ENCODE measurements at places on chromosomes 1 and 21.

DNA sequence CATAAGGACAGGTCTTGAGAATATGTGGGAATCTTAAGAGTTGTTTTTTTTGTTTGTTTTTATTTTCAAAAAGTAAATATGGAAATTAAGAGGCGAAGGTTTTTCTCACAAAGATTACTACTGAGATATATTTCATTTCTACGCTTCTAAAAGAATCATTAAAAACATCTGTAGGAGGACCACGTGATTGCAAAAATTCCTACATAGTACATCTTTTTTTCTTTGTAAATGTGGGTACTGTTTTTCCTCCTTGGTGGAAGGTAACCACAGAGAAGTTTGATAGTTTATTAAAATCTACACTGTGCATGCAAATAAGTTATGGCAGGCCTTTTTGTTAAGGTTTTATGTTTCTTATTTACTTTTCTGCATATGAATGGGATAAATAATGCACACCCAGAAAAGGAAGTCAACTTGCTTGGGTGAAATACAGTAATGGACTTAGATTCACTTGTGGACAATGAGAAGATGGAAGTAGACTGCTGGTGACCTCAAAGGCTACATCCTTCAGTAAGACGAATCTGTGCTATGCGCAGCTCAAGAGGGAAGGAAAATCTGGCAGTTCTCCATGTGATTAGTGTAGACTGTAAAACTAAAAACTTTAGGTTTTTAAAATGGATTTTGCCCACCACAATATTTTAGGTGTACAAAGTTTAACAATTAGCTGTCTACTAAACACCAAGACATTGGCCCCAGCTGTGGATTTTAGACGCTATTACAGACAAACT is 2.0 kb downstream of the AK5 start:
- DNase-seq, result no peak

- peak; percentile 50 for DNase-seq
Observed at GRCh38 chr1:5423109-5423508, 569.1 kb downstream of the NPHP4 start.

- no peak for DNase-seq
Observed at GRCh38 chr1:182206626-182207239, 145.2 kb upstream of the ZNF648 start.

DNA sequence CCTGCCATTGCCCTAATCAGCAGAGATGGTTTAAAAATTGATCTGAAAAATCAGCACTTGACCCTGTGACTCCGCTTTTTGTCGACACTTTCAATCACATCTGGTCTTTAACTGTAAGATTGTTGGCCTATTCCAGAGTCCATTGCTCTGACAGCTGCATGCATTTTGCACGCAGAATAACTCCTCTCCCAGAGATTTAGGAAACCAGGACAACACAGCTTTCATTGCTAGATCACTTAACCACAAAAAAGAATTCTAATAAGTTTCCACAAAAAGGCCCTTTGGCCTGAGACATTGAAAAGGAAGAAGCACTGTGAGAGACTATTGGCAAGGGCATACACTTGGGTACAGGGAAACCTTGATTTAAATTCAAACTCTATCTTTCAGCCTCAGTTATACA is 373.1 kb downstream of the TGFB2 start:
- no peak for DNase-seq

DNA sequence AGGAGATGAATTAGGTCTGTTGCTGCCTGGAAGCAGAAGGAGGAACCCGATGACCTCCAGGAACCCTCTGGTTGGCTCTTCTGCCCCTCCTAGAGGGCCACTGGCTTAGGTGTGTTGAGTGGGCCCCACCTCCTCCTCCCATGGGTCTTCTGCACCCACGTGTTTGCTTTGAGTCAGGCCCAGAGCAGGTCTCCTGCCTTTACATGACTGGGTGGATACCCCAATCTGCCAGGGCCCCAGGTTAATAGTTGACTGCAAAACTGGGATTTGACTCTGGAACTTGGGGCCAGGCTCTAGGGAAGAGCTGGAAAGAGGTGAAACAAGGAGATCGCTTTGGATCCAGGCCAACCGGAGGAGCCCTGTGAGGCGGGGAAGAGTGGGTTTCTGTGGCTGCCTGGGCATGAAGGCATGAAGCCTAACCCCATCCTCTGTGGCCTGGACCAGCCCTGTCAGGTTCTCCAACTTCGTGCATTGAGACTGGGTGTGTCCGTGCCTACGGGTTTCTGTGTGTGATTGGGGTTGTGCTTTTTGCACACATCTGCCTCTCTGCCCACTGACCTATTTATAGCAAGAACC is 7.8 kb upstream of the LAD1 start:
- DNase-seq, result no peak

DNA sequence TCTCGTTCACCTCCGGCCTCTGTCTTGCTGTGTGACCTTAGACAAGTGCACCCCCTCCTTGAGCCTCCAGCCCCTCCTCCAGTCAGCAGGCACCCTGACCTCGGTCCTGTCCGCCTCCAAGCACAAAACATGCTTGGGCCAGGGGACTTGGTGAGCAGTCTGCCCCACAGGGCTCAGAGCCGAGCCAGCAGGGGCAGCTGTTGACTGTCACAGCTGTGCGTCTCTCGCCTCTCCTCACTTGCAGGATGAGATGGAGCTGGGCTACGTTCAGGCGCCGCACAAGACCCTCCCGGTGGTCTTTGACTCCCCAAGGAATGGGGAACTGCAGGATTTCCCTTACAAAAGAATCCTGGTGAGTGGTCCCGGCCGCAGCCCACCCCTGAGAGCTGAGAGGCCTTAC is 24.2 kb downstream of the PADI3 start:
- no peak for DNase-seq

DNA sequence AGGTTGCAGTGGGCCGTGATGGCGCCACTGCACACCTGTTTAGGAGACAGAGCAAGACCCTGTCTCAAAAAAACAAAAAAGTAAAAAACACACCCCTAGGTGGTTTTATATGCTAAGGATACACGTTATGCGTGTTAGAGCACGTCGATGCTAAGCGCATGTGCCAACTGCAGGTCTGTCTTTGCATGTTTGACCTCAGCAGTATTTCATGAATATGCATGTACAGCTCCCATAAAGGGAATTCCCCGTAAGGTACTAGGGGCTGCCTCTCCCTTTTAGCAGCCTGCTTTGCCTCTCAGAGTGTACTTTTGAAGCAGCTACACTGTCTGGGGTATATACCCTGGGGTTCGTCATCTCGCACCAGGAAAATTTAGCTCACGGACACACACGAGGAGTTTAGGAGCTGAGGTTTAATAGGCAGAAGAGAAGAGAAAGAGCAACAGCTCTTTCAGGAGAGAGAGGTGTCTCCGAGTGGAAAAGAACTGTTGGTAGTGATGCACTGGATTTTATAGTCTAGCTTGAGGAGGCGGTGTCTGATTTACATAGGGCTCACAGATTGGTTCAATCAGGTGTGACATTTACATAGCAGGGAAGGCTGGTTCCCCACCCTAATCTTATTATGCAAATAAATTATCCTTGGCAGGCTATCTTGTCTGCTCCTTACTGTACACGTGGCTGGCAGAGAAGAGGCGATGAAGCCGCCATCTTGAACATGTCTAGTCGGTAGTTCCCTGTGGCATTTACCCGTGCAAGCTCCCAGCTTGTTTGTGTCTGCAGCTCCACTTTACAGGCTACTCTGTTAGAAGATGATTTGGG is 4.2 kb upstream of the OTUD3 start:
- no peak for DNase-seq

DNA sequence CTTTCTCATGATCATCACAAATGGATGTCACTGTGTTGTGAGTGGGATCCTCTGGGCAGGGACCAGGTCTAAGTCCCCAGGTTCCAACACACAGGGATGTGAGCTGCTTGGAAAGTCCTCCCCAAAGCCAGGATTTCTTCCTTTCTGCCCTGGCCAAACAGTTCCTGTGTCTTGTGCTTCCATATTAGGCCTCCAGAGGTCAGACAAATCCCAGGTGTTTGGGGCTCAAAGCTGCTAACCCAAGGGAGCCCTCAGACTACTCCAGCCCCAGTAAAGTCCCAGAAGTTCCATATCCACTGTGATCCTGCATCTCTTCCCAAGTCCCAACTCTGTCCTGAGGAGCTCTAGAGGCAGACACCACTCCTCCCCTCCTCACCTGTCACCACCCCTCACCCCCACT is 27.7 kb upstream of the MAGOH start:
- DNase-seq, result no peak

GRCh38 chr1:198700016-198700392 is 61.2 kb downstream of the PTPRC start:
- DNase-seq, result no peak

DNA sequence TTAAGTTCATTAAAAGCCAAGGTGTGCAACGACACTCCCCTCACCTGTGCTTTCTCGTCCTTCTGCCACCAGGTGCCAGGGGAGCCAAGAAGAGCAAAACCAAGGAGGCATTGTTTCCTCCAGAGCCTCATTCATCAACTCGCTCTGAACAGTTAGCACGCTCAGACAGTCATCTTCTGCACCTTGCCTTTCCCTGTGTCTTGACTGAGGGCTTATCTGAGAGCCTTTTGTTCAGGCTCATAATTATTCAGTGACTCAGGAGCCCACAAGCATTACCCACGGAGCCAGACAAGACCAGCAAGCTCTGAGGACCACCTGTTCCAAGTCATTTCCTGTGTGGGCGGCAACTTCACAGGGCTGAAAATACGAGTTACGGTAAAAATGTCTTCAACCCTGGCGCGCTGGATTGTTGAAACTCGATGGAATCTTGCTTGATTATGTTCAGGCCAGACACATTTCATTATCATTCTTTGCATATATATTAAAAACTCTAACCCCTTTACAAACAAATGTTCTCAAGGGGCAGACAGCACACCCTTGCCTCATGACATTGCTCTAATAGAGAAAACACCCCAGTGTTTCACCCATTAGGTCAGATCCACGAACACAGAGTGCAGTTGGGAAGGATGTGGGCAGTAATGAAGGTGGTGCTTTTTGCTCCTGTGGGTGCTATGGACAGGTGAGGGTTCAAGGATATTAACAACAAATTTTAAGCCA is 89.7 kb upstream of the RUNX1 start:
- peak; percentile 21 for DNase-seq

- no peak for DNase-seq
Observed at GRCh38 chr1:181784039-181784683, 277.4 kb downstream of the ZNF648 start.

- DNase-seq, result no peak
Observed at GRCh38 chr21:38847556-38847955, 41.8 kb downstream of the ETS2 start.

Data from activated CD4-positive, alpha-beta T cell treated with anti-CD3 and anti-CD28 coated beads, Interleukin-2, amount 10 ng/mL, durations not matched to agents 7 days and 5 days (primary cell).